ENCODE measurements at places on chromosomes 1 and 21.

- DNase-seq = no peak
Measured at GRCh38 chr1:6209661-6210580, 4.0 kb downstream of the RNF207 start.

DNA sequence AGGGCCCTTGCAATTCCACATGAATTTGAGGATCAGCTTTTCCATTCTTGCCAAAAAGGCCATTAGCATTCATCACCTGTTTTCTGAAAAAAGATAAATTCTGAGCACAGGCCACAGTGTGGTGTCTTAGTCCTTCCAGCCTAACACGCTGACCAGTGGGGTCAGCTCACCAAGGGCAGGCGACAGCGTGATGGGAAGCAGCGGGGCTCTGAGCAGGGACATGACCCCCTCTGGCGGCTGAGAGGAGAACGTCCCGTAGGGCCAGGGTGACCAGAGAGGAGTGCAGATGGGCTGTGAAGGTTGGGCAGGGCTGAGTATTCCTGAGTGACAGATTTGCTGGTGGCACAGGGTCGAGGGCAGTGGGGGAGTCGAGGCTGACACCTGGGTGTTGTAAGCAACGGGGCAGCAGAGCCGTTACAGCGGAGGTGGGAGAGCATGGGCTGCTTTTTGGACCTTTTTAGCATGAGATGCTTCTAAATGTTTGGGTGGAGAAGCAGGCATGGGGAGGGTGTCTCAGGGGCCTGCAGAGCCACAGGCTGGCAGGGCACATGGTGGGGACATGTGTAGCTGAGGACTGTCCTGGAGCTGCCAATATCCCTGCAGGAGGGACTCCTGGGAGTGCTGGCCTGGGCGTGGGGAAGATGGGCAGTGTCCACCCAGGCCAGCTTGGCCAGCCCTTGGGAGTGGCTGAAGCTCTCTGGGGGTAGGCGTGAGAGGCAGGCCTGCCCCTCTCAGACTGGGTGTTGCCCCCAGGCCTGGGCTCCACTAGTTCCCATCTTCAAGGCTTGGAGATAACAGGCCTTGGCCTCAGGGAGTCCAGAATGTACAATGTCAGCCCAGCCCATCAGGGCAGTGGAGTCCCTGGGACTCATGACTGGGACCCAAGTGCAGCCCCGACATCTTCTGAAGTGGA, 8.6 kb upstream of the CALML6 start:
- DNase-seq = peak; percentile 91

DNA sequence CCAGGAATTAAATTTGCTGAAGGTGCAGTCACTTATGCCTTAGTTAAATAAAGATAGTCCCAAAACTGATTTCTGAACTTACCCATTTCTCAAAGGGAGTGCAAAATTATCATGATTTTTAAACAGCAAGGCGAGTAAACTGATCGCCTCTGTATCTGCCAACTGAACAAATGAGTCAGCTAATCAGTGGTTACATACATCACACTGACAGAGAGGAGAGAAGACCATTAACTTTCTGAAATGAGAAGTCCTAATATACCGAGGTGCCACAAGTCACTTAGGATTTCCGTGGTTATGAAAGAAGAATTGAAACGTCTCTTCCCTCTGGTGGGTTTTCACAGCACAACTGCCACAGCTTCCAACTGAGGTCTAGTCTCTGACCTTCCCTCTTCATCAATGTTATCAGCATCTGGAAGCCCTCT, 400.7 kb downstream of the SMYD3 start:
- no peak for DNase-seq

- DNase-seq = peak; percentile 68
Measured at GRCh38 chr1:2786329-2787162, 14.9 kb downstream of the TTC34 start.

DNA sequence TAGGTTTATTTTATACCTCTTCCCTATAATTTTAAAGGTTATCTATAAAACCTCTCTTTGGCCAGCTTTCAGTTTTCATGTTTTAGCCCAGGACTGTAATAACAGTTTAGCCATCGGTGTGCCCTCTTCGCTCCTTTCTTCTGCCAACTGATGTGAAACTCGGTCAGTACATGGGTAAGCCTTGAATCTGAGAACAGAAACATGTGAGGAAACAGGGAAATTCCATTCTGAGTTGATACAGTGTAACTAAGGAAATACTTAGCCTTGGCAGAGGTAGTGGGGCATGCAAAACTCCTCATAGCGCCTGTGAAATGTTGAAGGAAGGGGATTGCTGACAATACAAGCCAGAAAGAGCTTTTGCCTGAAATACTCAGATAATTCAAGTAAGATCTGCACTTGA, 465.2 kb downstream of the NCAM2 start:
- no peak for DNase-seq

- DNase-seq = no peak
Measured at GRCh38 chr1:180652792-180653191, 21.0 kb downstream of the XPR1 start.

- peak; percentile 65 for DNase-seq
Measured at GRCh38 chr1:33370301-33370700, 49.4 kb upstream of the A3GALT2 start.

- DNase-seq = peak; percentile 66
Measured at GRCh38 chr1:180927348-180927747, 14.7 kb downstream of the KIAA1614 start.

GRCh38 chr1:54051933-54052430, 1.0 kb downstream of the TMEM59 start:
- no peak for DNase-seq

DNA sequence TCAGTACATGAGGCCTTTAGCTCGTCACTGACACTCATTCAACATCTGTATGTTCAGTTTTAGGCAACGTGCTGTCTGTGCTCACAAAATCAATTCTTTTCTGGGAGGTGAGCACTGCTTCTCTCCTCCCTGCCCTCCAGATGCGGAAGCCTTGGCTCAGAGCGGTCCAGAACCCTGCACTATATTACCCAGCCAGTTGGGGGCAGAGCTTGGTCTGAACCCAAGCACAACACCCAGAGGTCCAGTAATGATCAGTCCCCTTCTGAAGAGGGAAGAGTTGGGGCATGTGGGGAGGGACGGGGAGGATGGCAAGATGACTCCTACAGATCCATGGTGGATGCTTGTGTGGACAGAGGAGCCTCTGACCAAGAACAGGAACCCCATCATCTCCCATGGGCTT, 5.6 kb upstream of the DSCAM start:
- no peak for DNase-seq

GRCh38 chr1:8607906-8608305, 209.5 kb downstream of the RERE start:
- no peak for DNase-seq

- no peak for DNase-seq
Measured at GRCh38 chr21:32114419-32115035, 164.3 kb downstream of the MIS18A start.

GRCh38 chr1:34398241-34398915, 221.7 kb downstream of the C1orf94 start:
- no peak for DNase-seq

GRCh38 chr1:40890771-40891170, 28.6 kb upstream of the CITED4 start:
- DNase-seq = no peak

DNA sequence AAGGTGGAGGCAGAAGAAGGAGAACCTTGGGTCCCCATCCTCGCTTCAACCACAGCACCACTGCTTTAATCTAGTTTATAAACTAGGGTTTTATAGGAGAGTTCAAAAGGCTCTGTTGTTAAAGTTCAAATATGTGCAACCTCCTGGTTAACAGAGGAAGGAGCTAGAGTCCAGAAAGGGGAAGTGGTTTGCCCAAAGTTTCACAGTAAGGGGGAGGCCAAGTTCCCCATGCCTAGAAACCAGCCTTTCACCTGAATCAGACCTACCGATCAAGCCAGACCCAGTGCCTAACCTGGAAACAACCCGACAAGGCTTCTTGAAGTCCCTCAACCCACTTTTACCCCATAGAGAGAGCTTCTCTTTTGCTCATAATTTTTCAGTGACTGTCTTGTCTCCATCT, 106.5 kb downstream of the PLPP3 start:
- no peak for DNase-seq

DNA sequence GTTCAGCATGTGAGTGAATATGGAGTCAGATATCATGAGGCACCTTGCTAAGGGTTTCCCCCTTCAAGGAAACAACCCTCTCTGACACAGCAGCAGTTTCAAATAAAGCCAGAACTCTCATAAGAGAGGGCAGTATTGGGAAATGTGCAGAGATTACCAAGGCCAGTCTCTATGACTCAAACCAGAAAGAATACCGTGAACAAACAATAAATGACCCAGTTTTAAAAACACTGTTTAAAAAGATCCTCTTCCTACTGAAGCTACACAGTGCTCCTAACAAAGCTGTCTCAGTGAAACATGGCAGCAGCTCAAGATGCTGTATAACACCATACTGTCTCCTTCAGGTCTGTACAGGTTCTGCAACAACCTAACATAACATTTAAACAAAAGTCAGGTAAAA, 102.6 kb downstream of the KIAA0319L start:
- DNase-seq = no peak

GRCh38 chr1:202248861-202249260, 55.3 kb downstream of the LGR6 start:
- DNase-seq = no peak

DNA sequence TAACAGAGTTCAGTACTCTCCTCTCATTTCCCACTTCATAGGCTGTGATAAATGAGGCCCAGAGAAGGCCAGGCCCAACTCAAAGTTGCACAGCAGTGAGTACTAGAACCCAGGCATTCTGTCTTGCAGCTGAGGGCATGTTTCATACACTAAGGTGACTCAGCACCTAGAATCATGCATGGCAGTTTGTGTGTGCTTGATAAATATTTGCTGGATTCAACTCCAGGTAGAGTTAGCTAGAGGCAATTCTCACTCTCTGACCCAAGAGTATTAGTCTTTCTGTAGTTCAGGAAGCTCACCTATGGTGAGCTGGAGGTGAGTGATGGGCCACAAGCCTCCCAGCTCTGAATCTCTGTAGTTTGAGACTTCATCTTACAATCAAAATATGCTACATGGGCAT, 10.7 kb downstream of the NKAIN1 start:
- DNase-seq = no peak

DNA sequence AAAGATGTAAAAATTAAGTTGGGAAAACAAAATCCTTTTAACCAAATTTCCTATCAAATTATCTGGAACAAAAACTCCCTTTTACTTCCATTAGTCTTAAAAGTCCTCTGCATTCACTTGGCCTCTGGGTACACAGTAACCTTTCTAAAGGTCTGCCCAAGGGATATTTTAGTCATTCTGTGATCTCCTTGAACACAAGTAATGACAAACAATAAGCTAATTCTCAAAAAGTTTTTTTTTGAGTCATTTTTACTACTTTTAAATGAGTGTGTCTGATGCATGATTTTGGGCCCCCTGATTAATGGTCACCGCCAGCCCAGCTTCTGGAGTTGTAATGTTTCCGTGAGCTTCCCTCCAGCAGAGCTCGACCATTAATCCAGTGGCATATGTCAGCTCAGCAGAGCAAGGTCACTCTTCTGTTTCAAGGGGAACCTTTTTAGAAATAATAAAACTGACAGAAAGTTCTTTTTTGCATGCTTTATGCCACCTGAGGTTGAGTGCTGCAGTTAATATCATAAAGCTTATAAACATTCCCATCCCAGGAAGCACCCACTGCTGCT, 14.3 kb downstream of the SAMSN1 start:
- DNase-seq = no peak

DNA sequence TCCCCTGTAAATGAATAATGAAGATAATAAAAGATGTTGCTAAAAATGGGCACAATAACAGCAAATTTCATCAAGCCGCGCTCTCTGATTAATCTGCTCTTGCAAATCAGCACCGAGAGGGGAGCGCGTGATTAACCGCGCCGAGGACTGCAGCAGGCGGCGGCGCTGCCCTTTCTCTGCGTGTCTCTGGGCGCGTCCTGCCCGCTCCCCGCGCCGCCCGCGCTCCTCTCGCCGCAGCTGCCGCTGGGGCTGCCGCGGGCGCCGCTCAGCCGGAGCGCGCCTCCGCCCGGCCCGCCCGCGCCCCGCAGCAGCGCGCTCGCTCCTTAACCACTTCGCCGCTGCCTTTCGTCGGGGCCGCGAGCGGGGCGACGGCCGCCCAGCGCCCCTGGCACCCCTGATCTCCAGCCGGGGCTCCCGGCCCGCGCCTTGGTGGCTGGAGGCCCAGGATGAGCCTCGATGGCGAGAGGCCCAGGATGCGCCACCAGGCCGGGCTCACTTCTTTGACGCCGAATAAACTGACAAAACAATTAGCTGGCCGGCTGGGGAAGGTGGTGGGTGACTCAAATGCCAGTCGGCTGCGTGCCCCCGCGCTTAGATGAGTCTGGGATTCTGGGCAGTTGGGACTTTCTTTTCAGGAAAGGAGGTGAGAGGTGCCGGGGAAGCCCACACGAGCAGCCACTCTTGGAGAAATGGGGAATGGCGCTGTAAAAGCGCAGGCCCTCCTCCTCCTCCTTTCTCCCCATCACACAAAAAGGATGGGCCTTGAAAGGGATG, 221.4 kb upstream of the PKN2 start:
- DNase-seq = peak; percentile 67

DNA sequence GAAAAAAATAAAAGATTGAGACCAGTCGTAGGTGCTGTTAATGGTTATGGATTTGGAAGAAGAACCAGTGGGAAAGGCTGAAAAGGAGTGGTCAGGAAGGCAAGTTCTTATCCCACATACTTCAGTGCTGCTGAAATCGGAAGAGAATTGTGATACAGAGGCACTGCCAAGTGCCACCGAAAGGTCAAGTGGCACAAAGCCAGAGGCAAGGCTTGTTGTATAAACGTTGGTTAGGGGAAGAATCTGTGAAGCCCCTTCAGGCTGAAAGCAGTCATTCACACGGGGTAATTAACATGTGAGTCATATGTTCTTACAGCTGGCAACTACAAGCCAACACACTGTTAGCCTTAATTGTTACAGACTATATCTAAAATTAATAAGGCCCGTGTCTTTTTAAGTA, 48.8 kb downstream of the ZBTB40 start:
- DNase-seq = no peak

GRCh38 chr1:230125141-230125540, 58.1 kb downstream of the GALNT2 start:
- no peak for DNase-seq

DNA sequence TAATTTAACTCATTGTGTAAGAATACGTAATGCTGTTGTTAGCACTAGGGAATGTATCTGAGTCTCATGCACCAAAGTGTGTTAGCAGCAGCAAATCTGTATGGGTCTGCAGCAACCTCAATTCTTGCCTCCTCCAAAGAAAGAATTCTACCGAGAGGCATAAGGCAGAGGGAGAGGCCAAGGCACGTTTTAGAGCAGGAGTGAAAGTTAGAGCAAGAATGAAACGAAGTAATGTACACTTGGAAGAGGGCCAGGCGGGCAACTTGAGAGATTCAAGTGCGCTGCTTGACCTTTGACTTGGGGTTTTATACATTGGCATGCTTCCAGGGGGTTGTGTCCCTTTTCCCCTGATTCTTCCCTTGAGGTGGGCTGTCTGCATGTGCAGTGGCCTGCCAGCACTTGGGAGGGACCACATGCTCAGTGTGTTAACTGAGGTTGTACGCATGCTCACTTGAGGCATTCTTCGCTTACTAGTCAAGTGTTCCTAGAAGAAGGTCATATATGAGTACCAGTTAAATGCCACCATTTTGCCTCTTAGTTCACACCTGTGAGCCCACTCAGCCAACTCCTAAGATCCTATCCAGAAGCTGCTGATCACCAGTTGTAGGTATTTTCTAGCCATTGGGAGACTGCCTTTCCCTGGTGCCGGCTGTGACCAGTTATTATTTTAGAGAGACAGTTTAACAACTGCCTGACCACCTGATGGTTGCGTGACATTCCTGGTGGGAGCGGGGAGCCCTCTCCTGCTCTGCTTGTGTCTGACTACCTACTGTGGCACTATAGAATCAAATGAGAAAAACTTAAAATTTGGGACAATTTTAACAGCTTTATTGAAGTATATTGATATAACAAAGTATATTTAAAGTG, 2.7 kb upstream of the CNN3 start:
- DNase-seq = no peak

Data from left ventricle myocardium superior (tissue), 1 donor.